Cortex of kidney (tissue), 1 donor: ENCODE measurements at places on chromosomes 5 and 9.

- DNase-seq: no peak
Observed at GRCh38 chr5:136810261-136810801, 445.0 kb upstream of the TRPC7 start.

DNA sequence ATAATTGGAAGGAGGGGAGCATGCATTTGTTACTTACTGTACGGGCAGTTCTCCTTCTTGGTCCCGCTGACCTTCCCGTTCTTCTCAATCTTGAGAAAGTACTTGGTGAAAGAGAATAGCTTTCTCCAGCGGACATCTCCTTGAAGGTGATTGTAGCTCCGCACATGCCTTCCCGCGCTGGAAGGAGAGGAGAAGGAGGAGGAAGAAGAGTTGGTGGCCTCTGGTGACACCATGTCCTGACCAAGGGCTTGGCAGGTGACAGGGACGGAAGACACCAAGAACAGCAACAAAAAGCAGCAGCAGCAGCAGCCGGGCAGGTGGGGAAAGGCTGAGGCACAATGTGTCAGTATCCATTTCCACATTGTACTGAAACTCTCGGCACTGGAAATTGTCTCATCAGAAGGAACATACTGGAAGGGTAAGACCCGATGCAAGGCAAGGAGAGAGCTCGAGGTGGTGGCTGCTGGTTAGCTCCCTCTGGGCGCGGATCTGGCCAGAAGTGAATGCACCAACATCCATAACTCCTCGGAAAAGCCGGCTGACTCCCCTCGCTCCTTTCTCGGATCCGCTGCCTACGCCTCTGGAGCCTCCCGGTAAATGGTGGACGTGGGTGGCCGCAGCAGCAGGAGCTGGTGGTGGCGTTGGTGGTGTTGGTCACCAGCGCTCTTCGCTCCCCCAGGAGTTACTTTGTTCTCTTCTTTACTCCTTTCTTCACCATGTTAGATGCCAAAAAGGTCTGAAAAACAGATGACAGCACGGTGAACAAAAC lies 715 bp downstream of the FGF10 start:
- DNase-seq: no peak

- no peak for DNase-seq
Observed at GRCh38 chr9:135365013-135365768, 114.4 kb upstream of the PPP1R26 start.

- no peak for DNase-seq
Observed at GRCh38 chr9:7342736-7343135, 456.8 kb downstream of the DMAC1 start.

- no peak for DNase-seq
Observed at GRCh38 chr9:110033869-110034268, 174.1 kb downstream of the C9orf152 start.
